ENCODE measurements at places on chromosomes 4 and X.

DNA sequence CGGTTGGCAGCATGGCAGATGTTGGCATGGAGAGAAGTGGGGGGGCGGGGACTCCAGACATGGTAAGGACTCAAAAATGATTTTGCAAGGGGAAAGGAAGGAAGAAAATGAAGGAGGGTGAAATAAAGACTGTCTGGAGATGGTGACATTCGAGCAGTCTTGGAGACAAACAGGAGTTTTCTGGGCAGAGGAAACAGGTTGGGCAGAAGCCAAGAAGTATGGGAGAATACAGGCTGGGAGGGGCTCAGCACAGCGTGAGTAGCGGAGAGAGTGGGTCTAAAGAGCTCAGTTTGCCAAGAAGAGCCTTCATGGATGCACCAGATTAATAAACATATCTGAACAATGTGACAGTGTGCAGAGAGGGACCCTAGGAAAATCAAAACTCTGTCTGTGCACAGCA is 13.3 kb upstream of the CRMP1 start:
- DNase-seq: no peak

DNA sequence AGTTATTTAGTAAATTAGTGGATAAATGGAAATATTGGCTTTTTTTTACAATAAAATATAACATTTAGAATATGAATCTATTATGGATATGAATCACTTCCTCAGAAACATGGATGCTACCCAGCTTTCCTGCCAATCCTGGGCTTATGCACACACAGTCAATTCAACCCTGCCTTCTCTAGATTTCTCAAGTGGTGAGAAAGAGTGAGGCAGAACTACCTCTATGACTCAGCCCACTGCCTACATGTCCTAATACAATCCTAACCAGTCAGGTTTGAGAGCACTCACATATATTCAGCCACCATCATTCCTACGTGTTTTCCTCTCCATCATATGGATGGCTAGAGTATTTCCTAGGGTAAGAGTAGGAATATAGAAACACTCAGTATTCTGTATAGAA is 91.1 kb upstream of the ANKRD50 start:
- no peak for DNase-seq

DNA sequence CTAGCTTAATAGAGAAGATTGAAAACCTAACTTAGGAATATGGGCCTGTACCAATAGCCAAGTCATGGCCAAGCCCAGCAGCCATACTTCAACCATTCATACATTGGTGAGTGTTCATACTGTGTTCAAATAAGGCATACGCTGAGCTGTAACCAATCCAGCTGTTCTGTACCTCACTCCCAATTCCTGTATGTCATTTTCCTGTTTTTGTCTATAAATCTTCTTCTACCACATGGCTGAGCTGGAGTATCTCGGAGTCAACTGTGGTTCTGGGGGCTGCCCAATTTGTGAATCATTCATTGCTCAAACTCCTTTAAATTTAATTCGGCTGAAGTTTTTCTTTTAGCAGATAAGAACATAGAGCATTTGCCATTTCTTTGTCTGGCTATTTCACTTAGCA is 195.3 kb upstream of the ANKRD50 start:
- no peak for DNase-seq

DNA sequence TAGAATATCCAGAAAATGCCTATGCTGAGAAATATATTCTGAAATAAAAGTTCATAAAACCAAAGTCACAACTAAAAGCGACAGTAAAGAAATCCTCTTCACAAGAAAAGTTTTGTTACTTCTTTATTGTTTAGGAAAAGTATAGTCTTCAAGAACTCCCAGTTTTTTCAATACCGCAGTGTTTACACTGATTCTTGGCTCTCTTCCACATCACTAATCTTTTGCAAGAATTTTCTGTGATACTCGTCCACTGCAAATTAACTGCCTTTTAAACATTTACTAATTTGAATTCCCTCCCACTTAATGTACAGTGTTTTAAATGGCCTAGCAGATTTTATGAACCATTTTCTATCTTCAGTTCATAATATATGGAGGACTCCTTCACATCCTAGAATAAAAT is 65.1 kb downstream of the HPGDS start:
- DNase-seq: no peak

- no peak for DNase-seq
These were observed 76.2 kb downstream of the PTPN13 start for GRCh38 chr4:86670298-86670697.

GRCh38 chr4:11397819-11398610 is 30.7 kb downstream of the HS3ST1 start:
- no peak for DNase-seq

DNA sequence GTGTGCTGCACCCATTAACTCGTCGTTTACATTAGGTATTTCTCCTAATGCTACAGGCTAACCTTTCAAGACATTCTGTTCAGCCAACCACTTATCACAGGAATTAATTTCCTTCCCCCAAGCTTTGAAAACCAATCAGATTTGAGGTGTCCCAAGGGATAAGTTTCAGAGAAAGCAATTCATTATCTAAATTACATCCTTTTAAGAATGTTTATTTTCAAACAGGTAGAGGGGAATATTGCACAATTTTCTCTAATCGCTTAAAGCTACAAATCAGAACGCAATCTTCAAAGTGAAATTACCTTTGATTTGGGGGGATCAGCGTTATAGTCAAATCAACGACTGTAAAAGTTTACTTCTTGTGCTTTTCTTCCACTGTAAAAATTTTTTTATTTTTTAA is 1.6 kb downstream of the CLOCK start:
- no peak for DNase-seq

DNA sequence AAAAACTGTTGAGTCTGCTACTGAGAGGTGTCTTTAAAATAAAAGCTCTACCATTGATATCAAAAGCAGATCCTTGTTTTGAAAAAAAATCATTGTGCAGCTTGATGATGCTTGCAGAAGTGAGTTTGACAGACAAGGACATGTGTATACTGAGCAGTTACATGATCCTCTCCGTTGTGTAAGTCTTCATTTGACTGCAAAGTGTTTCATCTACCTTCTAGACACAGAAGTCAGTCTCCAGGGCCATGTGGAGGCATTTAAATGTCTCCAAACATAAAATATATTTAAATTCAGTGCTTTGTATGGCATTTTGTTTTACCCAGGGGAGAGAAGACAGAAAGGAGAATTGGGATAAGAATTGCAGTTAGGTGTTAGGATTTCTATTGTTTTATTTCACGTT is 107.8 kb upstream of the MYOZ2 start:
- DNase-seq: no peak

- DNase-seq: no peak
These were observed 90.8 kb downstream of the TSPAN5 start for GRCh38 chr4:98567611-98568010.
